CD4-positive, alpha-beta T cell treated with Interleukin-6 at 100 ng/mL for 8 hours (primary cell): ENCODE measurements at places on chromosomes 16 and 17.

GRCh38 chr16:68411086-68411485, 37.2 kb downstream of the SMPD3 start:
- no peak for DNase-seq

- DNase-seq: no peak
Measured at GRCh38 chr16:59593194-59593661, 859.1 kb upstream of the GOT2 start.

GRCh38 chr17:43356999-43357398, 41.8 kb upstream of the ARL4D start:
- no peak for DNase-seq

- DNase-seq: no peak
Measured at GRCh38 chr17:7240375-7240774, 1.1 kb upstream of the PHF23 start.

DNA sequence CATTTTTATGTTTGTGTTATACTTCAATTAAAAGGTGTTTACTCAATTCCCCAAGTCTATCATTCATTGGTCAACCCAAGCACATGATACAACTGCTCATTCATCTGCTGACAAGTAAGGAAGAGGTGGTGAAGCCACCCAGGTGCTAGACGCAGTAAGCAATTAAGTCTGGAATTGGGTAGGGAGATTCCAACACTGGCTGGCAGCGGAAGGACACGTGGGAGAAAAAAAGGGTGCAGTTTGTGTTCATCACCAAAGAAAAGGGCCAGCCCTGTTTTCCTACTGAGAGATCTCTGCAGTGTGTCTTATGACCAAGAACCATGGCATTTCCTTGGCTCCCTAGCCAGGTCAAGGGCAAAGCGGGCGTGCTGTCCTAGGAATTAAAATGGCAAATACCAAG, 11.8 kb upstream of the ZNF23 start:
- no peak for DNase-seq

DNA sequence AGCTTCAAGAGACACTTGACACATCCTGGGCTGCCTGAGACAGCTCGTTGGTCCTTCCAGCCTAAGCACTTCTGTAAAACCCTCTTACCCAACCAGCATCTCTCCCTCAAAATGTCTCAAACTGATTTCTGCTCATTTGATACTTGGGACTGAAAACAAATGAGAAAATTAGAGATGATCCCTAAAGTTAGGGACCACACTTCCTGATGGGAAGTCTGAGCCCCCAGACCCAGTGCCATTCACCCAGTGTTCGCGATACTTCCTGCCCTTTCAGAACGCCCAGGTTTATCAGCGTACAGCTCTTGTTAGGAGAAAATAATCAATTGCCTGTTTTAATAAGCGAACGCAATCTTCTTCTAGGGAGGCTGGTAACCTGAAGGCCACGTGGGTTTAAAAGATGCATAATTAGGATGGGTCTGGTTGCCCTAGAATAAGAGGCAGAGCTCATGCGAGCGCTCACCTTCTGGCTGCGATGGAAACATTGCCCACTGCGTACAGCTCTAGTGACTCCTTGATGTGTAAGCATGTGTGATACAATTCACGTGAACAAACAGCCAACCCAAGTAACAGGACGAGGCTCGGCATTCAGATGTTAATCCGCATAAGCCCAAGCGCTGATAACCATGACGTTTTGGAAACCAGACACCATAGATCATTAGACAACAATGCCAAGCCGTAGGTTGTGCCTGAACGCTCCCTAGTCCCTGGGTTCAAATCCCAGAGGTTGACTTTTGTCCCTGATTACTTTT, 213.1 kb downstream of the FOXL1 start:
- no peak for DNase-seq

- DNase-seq: no peak
Measured at GRCh38 chr17:83186226-83186625, 106.8 kb downstream of the METRNL start.

- DNase-seq: peak; percentile 53
Measured at GRCh38 chr16:89484041-89484501, 6.3 kb downstream of the ANKRD11 start.

- no peak for DNase-seq
Measured at GRCh38 chr16:70594569-70594968, 51.8 kb upstream of the IL34 start.

DNA sequence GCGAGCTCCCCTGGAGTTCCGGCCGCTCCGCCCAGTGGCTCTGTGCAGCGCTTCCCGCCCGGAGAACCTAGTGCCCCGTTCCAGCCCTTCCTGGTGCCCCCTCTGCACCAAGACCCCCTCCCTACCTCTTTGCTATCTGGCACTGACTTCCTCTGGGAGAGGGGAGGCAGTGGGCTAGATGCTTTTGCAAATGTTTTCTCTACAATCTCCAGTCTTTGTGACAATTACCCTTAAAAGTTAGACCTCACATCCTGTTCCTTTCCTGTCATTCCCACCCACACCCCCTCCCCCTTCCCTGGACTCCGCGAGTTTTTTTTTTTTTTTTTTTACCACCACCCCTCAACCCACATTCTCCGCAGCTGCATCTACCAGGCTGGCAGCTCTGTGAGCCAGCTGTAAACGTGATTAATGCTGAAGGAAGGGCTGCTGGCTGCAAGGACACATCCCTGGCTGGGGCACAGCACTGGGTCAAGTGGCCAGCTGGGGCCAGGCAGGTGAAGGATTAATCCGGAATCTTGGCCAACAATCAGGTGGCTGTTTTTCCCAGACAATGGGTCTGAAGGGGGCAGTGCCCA, 101.5 kb downstream of the MGAT5B start:
- no peak for DNase-seq

GRCh38 chr17:34354637-34355036, 1.6 kb upstream of the CCL13 start:
- DNase-seq: no peak

GRCh38 chr16:62033065-62033464, 3.2 kb downstream of the CDH8 start:
- no peak for DNase-seq

- no peak for DNase-seq
Measured at GRCh38 chr17:55340686-55341085, 75.9 kb downstream of the HLF start.

GRCh38 chr17:3974138-3974687, 10.0 kb upstream of the ATP2A3 start:
- no peak for DNase-seq

DNA sequence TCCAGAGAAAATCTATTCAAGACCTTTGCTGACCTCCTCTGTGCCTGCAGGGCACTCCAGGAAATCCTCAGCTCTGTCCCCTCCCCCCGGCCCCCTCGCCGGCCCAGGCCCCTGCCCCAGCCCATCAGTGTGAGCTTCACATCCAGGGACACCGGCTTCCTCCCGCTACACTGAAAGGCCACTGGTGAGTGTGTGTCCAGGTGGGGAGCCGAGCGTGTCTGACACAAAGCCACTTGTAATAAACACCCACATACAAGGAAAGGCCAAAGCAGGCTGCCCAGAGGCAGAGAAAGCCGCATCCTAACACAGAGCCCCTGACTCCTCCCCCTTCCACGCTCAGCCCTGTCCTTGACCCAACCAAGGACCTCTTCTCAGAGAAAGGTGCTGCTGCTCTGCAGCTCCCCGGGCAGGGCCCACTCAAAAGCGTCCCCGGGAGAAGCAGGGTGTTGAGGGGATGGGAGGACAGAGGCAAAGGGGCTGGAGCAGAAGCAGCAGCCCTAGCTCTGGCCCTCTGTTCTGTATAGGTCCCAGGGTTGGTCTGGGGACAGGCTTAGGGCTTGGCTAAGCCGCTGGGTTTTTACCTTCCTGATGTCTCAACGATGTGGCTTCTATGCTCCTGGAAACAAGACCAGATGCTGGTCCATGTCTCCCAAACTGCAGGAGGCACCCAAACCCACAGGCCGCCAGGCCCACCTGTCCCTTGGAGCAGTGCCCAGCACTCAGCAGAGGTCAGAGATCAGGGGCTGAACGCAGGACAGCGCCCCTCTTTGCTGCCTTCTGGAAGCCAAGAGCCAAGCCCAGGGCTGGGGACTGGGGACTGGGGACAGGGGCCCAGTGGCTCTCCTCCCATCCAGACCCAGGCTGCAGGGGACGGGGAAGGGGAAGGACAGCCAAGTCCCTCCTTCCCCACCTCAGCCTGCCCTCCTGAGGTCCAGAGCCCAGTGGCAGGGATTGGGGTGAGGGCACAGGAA, 15.3 kb downstream of the MNT start:
- DNase-seq: no peak

GRCh38 chr16:6864671-6865070, 468.0 kb upstream of the RBFOX1 start:
- no peak for DNase-seq

DNA sequence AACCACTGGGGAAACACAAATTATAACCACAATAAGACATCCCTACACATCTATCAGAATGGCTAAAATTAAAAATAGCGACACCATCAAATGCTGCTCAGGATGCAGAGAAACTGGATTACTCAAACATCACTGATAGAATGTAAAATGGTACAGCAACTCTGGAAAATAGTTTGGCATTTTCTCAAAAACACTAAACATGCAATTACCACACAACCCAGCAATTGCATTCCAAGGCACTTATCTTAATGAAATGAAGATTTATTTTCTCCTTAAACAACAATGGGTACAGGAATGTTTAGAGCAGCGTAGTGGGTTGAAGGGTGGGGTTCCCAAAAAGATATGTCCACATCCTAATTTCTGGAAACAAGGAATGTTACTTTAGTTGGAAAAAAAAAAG, 309.0 kb upstream of the PMFBP1 start:
- no peak for DNase-seq

DNA sequence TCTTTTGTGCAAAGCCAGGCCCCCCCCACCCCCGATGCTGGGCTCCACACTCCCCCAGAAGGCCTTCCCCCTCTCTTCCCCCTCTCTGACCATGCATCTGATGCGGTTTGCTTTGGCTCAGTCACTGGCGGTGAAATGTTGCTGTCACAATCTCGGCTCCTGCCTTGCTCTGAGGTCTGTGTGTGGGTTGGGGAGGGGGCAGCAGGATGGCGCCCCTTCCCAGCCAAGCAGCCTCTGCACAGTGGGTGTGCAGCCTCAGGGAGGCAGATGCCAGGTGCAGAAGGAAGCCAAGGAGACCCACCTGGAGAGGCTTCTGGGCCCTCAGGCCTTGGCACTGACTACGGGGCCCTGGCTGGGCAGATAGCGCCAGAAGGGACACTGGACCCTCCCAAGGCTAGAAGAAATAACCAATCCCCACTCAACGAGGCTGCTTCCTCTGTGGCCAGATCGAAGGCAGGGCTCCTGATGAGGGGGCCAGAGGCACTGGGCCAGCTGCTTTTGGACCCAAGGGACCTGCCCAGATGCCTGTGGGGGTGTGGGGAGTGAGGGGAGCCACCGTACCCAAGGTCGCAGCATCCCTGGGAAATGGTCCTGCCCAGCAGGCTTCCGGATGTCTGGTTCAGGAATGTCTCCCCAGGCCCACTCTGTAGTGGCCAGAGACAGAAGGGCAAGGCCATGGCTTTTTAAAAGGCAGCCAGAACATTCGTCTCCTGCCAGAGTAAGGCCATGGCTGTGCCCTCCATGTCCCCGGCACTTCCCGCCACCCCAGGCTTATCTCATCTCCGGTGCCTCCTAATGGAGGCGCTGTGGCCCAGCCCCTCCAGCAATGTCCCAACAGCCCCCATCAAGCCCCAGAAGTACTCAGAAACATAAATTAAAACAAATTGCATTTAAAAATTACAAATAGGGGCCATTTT, 43.4 kb upstream of the SLC38A10 start:
- DNase-seq: no peak

DNA sequence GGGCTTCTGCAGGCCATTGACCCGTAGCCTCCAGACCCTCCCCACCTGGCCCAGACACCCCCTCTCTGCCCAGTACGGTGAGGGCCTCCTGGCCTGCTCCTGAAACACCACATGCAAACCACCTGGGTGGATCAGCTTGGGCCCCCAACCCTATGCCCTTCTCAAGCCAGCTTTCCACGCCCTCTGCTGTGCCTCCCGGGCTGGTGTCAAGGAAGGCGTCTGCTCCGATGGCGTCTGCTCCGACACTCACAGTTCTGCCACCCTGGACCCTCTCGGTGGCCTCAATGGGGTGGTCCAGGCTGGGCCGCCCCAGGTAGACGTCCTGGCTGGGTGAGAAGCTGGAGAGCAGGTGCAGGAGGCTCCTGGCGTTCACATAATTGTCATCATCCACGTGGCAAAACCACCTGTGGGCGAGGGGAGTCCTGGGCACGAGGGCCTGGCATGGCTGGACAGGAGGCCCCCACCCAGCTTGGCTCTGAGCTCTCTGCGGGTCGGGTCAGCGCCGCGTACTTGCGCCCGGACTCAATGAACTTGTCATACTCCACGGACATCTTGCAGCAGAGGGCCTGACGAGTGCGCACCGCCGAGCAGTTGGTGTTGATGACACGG, 1.4 kb downstream of the RFNG start:
- DNase-seq: no peak

GRCh38 chr17:57965521-57966160, 10.4 kb upstream of the CUEDC1 start:
- no peak for DNase-seq

DNA sequence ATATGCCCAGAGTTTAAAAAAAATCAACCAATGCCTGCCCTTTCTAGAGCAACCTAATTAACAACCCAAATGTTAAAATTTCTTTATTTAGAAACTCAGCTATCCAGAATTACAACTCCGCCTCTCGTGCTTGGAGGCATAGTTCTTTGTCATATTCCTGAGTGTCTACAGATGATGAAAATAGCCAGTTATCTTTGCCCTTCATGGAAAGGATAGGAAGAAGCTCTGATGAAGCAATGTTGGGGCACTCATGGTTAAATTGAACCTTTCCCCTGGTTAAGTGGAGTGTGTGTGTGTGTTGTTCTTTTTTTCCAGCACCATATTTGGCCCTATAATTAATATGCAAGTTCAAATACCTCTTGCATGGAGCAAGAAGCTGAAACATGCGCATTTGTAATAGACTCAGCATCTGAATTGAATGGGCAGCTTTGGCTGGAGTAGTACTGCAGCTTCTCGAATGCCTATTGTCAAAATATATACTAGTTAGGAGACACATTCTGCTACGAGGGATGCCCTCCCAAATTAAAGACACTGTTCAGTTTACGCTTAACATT, 506.2 kb downstream of the WWOX start:
- DNase-seq: no peak

- no peak for DNase-seq
Measured at GRCh38 chr16:51049678-51050376, 101.2 kb downstream of the SALL1 start.

GRCh38 chr16:19872935-19873334, 11.7 kb downstream of the GPRC5B start:
- DNase-seq: no peak

GRCh38 chr17:45997624-45998023, 1.4 kb upstream of the STH start:
- no peak for DNase-seq

- no peak for DNase-seq
Measured at GRCh38 chr17:65191811-65192740, 54.9 kb downstream of the RGS9 start.
